Mucosa of descending colon (tissue), 3 donors: ENCODE measurements at places on chromosomes 5 and 9. TPM values are rescaled to one million over a fixed set of nuclear protein-coding genes. Genes with fewer than 3 reads are reported as not detected.

The LTC4S gene
- total RNA-seq, result 10.4 TPM

The OR1Q1 gene
- not detected for total RNA-seq

The TPM2 gene
- 152 TPM for total RNA-seq

The MARCHF3 gene
- 52.8 TPM for total RNA-seq

The SPINK1 gene
- 273 TPM for total RNA-seq

The PCDHGA6 gene
- 1.9 TPM for total RNA-seq

The ARHGEF37 gene
- 24.6 TPM for total RNA-seq

The LCP2 gene
- total RNA-seq, result 24.5 TPM

The PCDHB13 gene
- total RNA-seq, result 1.2 TPM

The ACOT12 gene
- not detected for total RNA-seq

The PLPPR1 gene
- 1.9 TPM for total RNA-seq

The ADAMTS6 gene
- total RNA-seq, result 1.4 TPM

The GRM6 gene
- not detected for total RNA-seq

The OLFML2A gene
- 48.3 TPM for total RNA-seq

The GARIN3 gene
- total RNA-seq, result not detected

The ATOSB gene
- total RNA-seq, result 32.9 TPM

The FBP1 gene
- 52.4 TPM for total RNA-seq

The PCDHB14 gene
- 0.98 TPM for total RNA-seq
